Ascending aorta (tissue), 2 donors: ENCODE measurements at places on chromosomes 6 and 20.

DNA sequence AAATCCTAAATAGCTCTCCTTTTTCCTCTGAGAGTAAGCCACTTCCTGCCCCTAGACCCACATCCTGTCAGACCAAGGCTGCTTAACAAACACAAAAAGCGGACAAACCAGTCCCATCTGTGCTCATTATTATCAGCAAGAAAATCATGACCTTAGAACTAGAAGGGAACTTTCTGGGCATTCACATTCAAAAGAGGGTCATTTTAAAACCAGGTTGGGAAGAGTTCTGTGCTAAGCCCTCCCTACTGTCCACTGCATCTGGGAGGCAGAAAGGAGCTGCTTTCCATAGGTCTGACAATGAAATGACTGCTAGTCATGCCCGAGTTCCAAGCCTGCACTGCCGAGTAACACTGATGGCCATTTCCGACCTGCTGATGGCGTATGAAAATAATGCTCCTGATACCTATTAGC lies 15.4 kb downstream of the EZR start:
- DNase-seq = no peak

DNA sequence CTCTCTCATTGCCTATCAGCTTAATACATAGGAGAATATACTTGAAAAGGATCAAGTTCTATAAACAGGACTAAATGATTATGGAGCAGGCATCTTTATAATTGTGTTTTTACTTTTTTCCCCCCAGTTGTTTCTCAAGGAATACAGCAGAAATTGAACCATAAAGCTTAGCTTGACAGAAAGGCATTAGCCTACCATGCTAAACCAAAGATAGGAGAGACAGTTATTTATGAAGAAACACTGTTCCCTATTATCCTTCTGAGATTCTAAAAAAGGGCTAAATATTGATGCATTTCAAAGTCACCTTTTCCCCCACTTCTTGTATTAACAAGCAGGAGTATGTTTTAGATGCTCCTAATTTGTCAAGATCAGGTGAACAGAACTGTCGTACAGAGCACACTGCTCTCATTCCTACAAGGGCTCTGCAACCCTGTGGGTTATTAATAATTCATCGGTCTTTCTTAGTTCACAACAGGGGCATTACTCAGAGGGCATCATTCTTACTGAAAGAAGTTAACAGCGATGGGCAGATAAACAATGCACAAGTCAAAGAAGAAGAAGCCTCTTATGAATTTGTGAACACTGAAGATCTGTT lies 38.7 kb downstream of the PRKN start:
- DNase-seq = no peak

DNA sequence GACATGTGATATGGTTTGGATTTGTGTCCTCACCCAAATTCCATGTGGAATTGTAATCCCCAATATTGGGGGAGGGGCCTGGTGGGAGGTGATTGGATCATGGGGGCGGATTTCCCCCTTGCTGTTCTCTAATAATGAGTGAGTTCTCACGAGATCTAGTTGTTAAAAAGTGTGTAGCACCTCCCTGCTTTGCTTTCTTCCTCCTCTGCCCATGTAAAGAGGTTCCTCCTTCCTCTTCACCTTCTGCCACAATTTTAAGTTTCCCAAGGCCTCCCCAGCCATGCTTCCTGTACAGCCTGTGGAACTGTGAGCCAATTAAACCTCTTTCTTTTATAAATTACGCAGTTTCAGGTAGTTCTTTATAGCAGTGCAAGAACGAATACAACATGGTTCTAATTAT lies 2.1 kb upstream of the ZNF451 start:
- DNase-seq = no peak

- DNase-seq = no peak
Measured at GRCh38 chr6:56311533-56312448, 64.4 kb upstream of the COL21A1 start.

DNA sequence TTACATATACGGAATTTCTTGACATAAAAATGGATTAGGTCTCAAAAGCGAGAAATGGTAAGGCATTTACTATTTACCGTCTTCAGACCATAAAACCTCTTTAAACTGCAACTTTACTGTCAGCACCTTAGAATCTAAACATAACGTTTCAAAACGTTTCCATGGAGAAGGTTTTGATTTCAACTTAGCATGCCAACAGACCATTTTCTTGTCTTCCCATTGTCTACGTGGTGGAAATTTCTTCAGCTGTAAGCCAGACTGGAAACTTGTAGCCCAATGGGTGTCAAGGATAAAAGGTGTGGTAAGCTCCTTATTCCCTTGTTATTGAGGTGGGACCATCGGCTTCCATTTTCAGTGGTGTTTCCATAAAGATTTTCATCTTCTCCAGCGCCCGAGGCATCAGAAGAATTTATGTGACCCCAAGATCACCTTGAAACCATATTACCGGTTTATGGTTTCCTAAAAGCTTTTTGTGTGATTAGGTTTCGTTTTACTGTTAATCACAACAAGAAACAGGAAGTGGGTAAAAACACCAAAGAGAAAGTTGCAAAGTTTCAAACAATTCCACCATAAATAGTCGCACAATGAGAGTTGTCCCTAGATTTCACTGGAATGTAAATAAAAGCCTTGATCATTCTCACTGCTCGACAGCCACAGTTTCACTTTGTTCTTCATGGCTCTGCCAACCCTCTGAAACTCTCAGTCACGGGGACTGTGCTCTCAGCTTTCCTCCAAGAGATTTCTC lies 63.0 kb upstream of the CD2AP start:
- no peak for DNase-seq

GRCh38 chr6:12984776-12985175 lies 268.2 kb downstream of the PHACTR1 start:
- no peak for DNase-seq

DNA sequence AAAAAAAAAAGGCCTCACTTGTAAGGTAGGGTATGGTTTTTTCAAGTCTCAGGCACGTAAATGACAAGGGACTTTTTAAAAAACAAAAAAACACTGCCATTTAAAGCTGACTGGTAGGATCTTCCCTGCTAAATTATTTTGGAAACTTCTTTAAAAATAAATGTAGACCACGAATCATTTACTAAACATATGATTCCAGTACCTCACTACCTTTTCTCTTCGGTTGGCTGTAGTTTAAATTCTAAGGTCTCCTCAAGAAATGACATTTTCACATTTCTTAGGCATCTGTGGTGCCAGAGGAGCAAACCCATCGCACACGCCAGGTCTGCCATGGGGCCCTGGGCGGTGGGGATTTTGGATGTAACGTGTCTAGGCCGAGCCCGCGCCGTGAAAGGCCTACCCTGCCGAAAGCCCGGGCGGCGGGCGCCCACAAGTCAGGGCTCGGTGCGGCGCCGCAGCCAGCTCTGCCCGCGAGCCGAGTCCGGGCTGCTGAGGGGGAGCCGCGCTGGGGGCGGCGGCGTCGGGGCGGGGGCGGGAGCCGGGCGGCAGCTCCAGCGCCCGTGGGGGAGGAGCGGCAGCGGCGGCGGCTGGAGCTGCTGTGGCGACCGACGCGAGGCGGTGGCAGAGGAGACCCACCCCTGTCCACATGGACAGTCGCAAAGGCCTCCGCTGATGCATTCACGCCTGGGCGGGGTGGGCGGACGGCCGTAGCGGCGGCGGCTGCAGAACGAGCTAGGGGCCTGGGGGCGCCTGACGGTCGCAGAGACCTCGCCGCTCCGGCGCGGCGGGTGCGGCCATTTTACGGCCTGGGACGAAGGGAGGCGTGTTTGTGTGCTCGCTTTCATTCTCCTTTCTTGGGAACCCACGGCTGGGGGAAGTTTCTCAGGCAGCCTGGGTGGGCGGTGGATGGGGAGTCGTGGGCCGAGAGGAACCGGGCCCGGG lies at the start of gene SENP6:
TSS of gene SENP6 (plus strand) at position 577 of the 942 bp plus-strand sequence. CDS start 645 bp downstream, outside the sequence.
- peak; percentile 85 for DNase-seq

- DNase-seq = no peak
Measured at GRCh38 chr6:131861381-131861780, 53.6 kb downstream of the ENPP1 start.

- no peak for DNase-seq
Measured at GRCh38 chr6:43860285-43860684, 90.3 kb downstream of the VEGFA start.
